ENCODE measurements at places on chromosomes 6 and 20. TPM values are rescaled to one million over a fixed set of nuclear protein-coding genes. Genes with fewer than 3 reads are reported as not detected.

The KCTD20 gene
- 33.5 TPM for total RNA-seq

The MOXD1 gene
- 8.3 TPM for total RNA-seq

DNA sequence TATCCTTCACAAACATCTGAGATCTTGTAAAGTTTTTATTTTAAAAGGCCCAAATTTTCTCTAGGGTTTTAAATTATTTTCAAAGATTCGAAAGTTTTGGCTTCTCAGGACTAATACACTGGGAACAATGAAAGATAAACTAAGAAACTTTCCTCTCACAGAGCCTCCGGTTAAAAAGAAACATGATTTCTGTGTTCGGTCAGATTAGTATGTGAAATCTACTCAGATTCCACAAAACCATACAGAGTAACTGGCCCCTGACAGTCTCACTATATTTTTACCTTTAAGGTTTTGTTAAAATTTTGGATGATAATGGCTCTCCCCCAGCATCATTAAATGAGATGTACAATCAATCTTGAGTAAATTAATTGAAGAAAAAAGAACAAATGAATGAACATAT, 471.0 kb downstream of the COL12A1 start:
- no peak for DNase-seq

The SLC22A3 gene
- total RNA-seq: 12.0 TPM

DNA sequence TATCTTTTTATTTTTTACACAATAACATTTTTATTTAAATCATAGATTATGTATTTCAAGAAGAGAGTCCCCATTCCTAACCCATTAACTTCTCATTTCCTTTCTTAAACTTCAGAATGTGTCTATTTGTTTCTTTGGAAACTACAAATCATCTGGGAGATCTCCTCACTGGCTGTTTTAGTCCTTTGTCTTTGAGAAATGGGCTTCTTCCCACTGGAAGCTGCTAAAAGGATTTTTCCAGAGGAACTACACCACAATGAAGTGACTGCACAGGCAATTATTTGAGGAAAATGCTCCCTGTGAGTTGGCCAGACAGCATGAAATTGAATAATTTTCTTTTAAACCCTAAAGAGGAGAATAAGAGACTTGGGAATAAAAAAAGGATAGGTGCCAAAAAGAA, 119.1 kb downstream of the TENT5A start:
- no peak for DNase-seq

- no peak for DNase-seq
Measured at GRCh38 chr6:133705731-133706130, 183.2 kb upstream of the TCF21 start.

The RAET1G gene
- total RNA-seq: not detected

The LPA gene
- 0.48 TPM for total RNA-seq

- DNase-seq: no peak
Measured at GRCh38 chr6:36771145-36771544, 68.1 kb downstream of the CPNE5 start.

- no peak for DNase-seq
Measured at GRCh38 chr6:53014744-53015143, 19.7 kb upstream of the GSTA4 start.

GRCh38 chr20:707451-708110, 32.0 kb upstream of the SCRT2 start:
- no peak for DNase-seq

The TAGAP gene
- total RNA-seq: 5.1 TPM

GRCh38 chr6:73521351-73521985, 636 bp upstream of the EEF1A1 start:
- DNase-seq: no peak

- DNase-seq: peak; percentile 60
Measured at GRCh38 chr20:17936761-17937732, 31.5 kb downstream of the SNX5 start.

The HNF4A gene
- 279 TPM for total RNA-seq

GRCh38 chr6:166145751-166146150, 21.9 kb downstream of the TBXT start:
- DNase-seq: no peak

GRCh38 chr6:146551545-146551944, 7.9 kb downstream of the RAB32 start:
- DNase-seq: no peak

GRCh38 chr6:154510144-154510905, at the start of gene CNKSR3:
Gene CNKSR3 (minus strand): TSS chr6:154510685. CDS start chr6:154510114, 571 bp downstream.
- DNase-seq: peak; percentile 81

DNA sequence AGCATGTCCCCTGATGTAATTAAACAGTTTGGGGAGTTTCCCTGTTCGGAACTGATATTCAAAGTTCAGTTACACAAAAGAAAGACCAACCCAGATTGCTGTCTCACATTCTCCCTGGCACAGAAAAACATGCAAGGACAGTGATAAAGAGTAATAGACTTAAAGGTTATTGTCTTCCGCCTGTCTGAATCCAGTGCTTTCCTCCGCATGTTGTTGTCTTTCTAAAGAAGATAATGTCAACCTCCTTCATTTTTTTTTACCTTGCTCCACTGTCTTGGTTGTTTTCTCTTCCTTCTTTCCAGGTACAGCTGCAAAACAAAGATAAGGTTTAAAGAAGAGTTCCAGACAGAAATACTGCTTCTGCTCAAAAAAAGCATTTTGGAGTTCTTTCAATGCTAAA, 284.5 kb downstream of the TRDN start:
- DNase-seq: no peak

GRCh38 chr6:5752391-5752680, 254.4 kb downstream of the NRN1 start:
- no peak for DNase-seq

GRCh38 chr6:123841067-123841896, 37.6 kb downstream of the NKAIN2 start:
- DNase-seq: no peak

The OR2H1 gene
- total RNA-seq: not detected

GRCh38 chr6:44219053-44219814, 2.5 kb downstream of the MYMX start:
- DNase-seq: peak; percentile 85

The SAMD3 gene
- total RNA-seq: 4.0 TPM

DNA sequence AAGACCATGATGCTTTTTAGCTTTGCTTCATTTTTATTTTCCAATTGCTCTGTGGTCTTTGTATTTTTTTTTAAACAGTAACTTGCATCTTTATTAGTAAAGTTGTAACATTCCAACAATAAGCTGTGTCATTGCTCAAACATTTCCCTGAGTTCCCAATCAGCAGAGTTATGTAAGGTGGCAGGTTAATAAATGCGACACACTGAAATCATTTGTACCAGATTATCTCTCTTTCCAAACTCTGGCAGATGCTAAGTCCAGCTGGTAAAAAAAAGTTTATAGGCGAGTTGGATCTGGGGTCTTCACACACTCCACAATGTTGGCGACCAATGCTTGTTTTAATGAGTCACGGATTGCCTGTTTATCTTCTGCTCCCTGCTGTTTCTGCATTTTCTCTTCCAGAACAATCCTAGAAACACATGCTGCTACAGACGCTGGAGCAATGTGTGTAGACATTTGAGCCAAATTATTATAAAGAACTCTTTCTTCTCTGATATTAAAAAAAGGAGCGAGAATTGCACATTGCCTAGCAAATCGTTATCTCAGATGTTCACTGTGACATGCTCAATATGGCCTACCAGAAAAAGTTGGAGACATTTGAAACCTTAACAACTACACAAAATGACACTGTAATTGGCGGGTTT, 113.6 kb upstream of the IFNGR1 start:
- no peak for DNase-seq

GRCh38 chr6:154767003-154767723, 33.9 kb downstream of the SCAF8 start:
- DNase-seq: no peak

GRCh38 chr20:50719328-50719727, 12.1 kb upstream of the PARD6B start:
- DNase-seq: no peak

- DNase-seq: no peak
Measured at GRCh38 chr6:16092990-16093389, 35.9 kb upstream of the MYLIP start.

The PROKR2 gene
- not detected for total RNA-seq

The EMILIN3 gene
- total RNA-seq: 1.1 TPM

- DNase-seq: no peak
Measured at GRCh38 chr6:27837625-27838057, 74.6 kb downstream of the OR2B2 start.

The NKX2-4 gene
- not detected for total RNA-seq

DNA sequence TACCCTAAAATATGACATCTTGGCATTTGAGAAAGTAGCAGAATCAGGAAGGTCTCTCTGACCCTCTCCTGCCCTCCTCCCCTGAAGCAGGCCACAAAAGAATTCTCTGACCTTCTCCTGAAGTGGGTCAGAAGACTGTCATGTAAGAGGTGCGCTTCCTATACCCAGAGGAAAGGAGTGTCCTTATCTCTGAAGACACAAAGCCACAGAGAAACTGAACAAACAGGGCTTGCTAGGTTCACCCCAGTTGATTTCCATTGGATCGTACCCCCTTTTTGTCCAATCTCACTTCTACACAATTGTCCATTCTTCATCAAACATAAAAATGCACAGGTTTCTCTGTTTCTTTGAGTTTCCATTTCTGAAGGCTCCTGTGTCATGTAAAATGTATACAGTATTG, 272.0 kb upstream of the SOX4 start:
- no peak for DNase-seq

The TBX18 gene
- 3.2 TPM for total RNA-seq

The FAM209B gene
- total RNA-seq: not detected

DNA sequence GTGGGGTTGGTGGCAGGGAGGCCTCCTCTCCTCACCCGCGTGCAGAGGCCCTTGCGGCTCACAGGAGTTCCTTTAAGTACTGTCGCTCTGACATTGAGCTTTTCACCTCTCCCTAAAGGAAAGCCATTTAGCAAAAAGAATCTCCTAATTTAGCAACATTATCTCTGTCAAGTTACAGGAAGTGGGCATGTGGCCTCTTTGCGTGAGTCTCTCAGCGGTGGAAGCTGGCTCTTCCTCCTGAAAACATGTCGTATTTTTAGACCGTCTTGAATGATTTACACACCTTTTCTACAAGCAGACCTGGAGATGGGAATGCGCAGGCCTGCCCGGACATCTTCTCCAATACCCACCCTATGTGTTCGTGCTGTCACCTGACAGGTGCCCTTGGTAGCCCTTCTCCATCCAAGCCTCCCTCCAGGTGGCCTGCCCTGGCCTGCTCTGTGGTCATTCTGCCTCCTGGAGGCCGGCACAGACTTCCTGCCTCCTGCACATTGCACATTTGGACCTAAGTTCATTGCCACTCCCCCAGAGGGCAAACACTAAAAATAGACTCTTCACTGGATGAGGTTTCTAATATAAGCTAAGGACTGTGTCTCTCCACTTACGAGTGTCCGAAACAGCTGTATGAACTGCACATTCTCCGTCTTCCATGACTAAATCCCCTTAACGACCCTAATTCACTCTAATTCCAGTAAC, 18.5 kb upstream of the PHACTR3 start:
- DNase-seq: no peak

DNA sequence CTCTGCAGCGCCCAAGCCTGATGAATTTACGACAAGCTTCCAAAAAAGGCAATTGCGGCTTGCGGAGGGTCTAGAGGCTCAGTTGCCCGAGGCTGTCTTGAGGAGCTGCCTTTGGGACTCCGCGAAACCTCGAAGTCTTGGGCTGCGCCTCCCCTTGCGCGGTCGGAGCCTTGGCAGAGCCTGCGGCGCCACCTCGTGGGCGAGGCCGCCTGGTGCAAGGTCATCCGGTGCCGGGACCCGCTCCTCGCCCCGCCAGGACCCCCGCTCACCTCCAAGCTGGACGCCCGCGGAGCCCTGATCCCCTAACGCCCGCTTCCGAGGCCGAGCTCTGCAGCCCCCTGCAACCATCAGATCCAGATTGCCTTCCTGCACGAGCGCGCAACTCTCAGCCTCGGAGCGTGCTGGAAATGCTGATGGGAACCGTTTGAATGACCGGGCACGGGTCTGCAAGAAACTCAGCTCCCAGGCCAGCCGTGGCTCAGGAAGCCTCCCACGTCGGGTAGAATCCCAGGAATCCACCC, 14.9 kb upstream of the FAM210B start:
- DNase-seq: peak; percentile 21

The MEI4 gene
- total RNA-seq: not detected

The OR2B6 gene
- total RNA-seq: not detected

DNA sequence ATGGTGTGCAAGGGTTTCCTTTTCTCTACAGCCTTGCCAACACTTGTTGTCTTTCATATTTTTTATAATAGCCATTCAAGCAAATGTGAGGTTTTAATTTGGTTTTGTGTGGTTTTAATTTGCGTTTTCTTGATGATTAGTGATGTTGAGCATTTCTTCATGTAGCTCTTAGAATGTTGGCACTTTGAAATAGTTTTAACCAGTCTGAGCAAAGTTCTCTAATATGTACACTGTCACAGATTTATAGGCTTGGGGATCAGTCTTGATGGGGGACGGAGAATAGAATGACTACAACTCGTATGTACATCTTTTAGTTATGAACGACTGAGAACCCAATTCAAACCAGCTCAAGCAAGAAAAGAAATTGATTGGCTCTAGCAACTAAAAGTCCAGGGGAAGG, 1003.1 kb downstream of the KIF16B start:
- no peak for DNase-seq

DNA sequence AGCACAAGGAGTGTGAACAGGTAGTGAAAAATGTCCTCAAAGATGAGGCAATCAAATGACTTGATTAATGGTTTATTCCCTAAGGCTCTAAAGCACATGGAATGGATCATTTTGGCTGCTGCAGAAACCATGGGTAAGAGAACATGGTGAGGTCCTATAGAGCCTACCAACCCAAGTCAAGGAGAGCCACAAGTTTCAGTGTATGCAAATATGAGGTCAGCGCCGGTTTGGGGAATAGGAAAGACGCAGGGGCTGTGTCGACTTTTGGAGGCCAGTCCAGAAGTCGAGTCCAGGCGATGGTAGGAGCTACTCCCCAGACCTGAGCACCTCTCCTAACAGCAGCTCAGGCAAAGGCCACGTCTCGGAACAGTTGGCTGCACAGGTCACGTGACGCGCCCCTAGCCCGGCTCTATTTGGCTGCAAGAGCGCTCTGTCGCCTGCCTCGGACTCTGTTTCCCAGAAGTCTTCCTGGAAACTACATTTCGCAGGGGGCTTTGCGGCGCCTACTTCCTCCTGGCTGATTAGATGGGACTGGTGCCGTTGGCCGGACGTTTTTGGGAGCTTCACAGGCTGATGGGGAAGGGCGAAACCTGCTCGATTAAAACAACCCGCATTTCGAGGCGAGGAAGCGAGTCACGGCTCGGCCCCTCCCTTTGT, 74.4 kb upstream of the CHD6 start:
- peak; percentile 85 for DNase-seq

- no peak for DNase-seq
Measured at GRCh38 chr6:13413466-13413862, 73.9 kb downstream of the GFOD1 start.

The VSX1 gene
- total RNA-seq: 0.16 TPM

All from transverse colon (tissue), 4 donors.